ENCODE measurements at places on chromosomes 3 and 15. TPM values are rescaled to one million over a fixed set of nuclear protein-coding genes. Genes with fewer than 3 reads are reported as not detected.

The GOLGA8G gene
- not detected for total RNA-seq

The CILP gene
- total RNA-seq, result 0.03 TPM

The GOLGA6L7 gene
- total RNA-seq, result not detected

The SLC7A14 gene
- not detected for total RNA-seq

The SLC22A14 gene
- total RNA-seq, result not detected

The KLHL6 gene
- not detected for total RNA-seq

The SAMD7 gene
- not detected for total RNA-seq

The TMCO5A gene
- not detected for total RNA-seq

The CPN2 gene
- not detected for total RNA-seq

The NLGN1 gene
- total RNA-seq, result not detected

The SERINC4 gene
- total RNA-seq, result not detected

The CCDC80 gene
- 0.41 TPM for total RNA-seq

The GOLGA8Q gene
- total RNA-seq, result not detected

The CHDH gene
- total RNA-seq, result 54.6 TPM

The RHCG gene
- not detected for total RNA-seq

The KLHL25 gene
- total RNA-seq, result 17.9 TPM

The TRH gene
- total RNA-seq, result not detected

The MUC20 gene
- 52.3 TPM for total RNA-seq

The PLSCR5 gene
- total RNA-seq, result not detected

The ISL2 gene
- total RNA-seq, result 3.4 TPM

The CACNA2D3 gene
- total RNA-seq, result not detected

The ARNT2 gene
- not detected for total RNA-seq

The ACOX2 gene
- not detected for total RNA-seq

The OSBPL10 gene
- 65.1 TPM for total RNA-seq

The SLC38A3 gene
- total RNA-seq, result not detected

The TMEM212 gene
- total RNA-seq, result 0.05 TPM

Data from HT-29 (cell line).